ENCODE measurements at places on chromosomes 1 and 21. TPM values are rescaled to one million over a fixed set of nuclear protein-coding genes. Genes with fewer than 3 reads are reported as not detected.

OR2T33 gene
- total RNA-seq, result not detected

SLAMF9 gene
- not detected for total RNA-seq

GJA4 gene
- total RNA-seq, result not detected

C1orf141 gene
- total RNA-seq, result not detected

MAP1LC3C gene
- 0.49 TPM for total RNA-seq

CLCA4 gene
- total RNA-seq, result not detected

GRCh38 chr21:44392916-44393315, 39.5 kb downstream of the TRPM2 start:
- no peak for DNase-seq

DNA sequence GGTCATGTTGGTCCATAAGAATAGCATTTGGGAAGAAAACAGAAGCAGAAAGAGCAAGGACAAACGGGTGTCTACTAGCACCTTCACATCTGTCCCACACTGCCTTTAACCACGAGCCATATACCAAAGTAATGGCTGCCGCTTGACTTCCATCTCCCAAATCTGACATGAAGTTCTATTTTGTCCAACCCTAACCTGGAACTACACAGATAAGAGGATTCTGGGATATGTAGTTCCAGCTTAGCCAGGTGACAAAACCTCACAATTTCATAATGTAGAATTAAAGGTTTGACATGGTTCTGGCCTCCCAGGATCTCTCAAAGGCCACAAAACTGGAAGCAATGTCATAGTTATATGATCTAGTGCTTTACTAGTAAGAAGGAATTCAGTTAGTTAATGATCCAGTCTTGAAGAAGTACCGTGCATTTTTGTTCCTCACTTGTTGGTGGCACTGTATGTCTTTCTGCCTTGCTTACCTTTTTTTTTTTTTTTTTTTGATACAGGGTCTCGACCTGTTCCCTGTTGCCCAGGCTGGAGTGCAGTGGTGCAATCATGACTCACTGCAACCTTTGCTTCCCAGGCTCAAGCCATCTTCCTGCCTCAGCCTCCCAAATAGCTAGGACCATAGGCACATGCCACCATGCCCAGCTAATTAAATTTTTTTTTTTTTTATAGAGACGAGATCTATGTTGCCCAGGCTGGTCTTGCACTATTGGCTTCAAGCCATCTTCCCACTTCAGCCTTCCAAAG, 17.5 kb downstream of the PTGFRN start:
- DNase-seq, result no peak

DNA sequence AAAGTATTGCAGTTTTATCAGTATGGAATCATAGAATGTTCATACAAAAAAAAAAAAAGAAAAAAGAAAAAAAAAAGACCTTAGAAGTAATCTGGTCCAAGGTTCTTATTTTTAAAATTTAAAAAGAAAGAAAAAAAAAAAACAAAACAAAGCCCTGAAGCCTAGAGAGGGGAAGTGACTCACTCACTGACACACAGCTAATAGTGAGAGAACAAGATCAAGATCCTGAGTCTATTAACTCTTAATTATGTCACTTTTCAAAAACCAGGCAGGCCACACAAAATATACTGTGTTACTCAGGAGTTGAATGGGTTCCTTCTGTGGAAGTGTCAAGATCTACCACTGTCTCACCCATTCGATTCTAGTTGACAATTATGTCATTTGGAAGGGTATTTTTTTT, 433.9 kb upstream of the DAB1 start:
- no peak for DNase-seq

- no peak for DNase-seq
These were observed 63.0 kb downstream of the NR5A2 start for GRCh38 chr1:200090252-200091159.

DNA sequence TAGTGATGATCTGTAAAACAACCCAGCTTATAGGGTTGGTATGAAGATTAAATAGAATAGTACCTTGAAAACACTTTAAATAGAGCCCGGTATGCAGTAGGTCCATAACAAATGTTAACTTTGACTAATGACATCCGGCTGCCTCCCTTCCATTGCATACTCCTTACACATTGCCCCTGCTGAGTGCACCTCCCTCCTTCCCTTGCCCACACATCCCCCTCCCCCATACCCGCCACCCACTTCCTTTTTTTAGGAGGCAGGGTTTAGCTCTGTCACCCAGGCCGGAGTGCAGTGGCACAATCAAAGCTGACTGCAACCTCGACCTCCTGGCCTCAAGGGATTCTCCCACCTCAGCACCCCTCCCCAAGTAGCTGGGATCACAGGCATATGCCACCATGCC, 24.4 kb upstream of the ZC3H12A start:
- DNase-seq, result no peak

- no peak for DNase-seq
These were observed 14.2 kb downstream of the PTPN14 start for GRCh38 chr1:214537219-214537618.
